Activated naive CD4-positive, alpha-beta T cell treated with anti-CD3 and anti-CD28 coated beads, Interleukin-2, amount 50 U/mL, for 72 hours (primary cell): ENCODE measurements at places on chromosomes 12 and 14. TPM values are rescaled to one million over a fixed set of nuclear protein-coding genes. Genes with fewer than 3 reads are reported as not detected.

MMP17 gene
- total RNA-seq, result not detected

PTPRR gene
- total RNA-seq, result not detected

SPTB gene
- 0.66 TPM for total RNA-seq

GUCY2C gene
- total RNA-seq, result not detected

TMTC3 gene
- total RNA-seq, result 4.1 TPM

OVCH1 gene
- total RNA-seq, result not detected

KIF5A gene
- total RNA-seq, result 0.75 TPM

SLCO1A2 gene
- not detected for total RNA-seq
